Urinary bladder (tissue), 4 donors: ENCODE measurements at places on chromosomes 12 and 14.

DNA sequence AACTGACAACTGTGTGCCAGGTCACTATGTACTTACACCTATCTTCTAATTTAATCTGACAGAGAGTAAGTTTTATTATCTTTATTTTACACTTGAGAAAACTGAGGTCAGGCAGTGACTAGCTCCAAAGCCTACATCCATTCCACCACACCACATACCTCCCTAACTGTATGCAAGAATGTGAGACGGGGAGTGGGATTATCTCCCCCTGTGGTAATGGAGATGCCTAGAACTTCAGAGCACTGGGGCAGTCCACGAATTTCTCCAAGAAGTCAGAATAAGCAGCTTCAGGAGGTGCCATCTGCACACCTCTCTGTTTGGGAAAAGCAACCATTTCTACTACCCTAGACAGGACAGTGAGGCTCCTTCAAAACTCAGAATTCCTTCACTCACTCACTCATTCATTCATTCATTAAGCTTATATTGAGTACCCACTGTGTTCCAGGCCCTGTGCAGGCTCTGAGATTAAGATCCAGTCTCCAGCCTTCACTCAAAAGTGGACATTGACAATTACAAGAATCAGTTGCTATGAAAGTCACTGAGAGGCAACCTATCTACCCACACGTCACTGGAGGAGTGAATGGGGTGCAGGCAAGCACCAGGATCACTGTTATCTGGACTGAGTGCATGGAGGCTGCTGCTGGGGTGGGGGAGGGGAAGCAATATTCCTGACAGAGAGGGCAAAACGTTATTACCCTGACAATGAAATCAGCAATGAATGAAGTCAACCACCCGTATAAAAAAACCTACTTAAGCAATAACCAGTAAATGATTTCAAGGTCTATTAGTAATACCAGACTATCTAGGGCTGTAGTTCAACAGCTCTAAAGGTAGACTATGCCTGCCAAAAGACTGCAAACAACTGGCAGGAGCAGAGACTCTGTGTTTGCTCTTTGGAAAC lies 18.0 kb downstream of the SLC7A7 start:
- DNase-seq = no peak

DNA sequence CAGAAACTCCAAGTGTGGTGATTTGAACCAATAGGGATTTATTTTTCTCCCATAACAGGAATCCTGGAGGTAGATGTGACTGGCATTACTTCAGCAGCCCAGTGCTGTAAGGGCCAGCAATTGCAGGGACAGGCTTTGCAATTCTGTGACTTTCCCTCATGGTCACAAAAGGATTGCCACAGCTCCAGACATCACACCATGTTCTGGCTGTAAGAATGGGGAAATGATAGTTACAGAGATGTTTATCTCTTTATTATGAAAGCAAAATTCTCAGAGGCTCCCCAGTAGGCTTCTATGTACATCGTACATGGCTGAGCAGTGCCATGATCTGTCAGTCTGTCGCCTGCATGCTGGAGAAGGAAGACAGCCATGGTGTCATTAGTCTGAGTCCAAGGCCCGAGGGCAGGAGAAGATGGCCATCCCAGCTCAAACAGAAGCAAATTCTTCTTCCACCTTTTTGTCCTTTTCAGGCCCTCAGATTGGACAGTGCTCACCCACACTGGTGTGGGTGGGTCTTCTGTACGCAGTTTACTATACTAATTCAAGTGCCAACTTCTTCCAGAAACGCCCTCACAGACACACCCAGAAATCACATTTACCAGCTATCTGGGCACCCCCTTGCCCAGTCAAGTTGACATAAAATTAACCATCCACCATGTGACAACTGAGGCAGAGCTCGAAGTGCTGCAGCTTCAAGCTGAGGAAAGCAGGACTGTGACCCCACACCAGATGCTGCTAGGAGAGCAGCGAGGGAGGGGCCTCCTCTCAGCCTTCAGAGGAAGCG lies 17.2 kb downstream of the ZBTB42 start:
- DNase-seq = no peak

- DNase-seq = no peak
Measured at GRCh38 chr12:85835426-85836196, 598 bp downstream of the RASSF9 start.

- DNase-seq = no peak
Measured at GRCh38 chr14:32300136-32300535, 29.0 kb upstream of the AKAP6 start.

- DNase-seq = no peak
Measured at GRCh38 chr12:74415633-74416032, 122.0 kb upstream of the ATXN7L3B start.

- no peak for DNase-seq
Measured at GRCh38 chr14:96051231-96051630, 12.1 kb downstream of the C14orf132 start.

- DNase-seq = no peak
Measured at GRCh38 chr14:54420478-54421142, 20.6 kb downstream of the CNIH1 start.

GRCh38 chr12:91275321-91275720 lies 92.7 kb upstream of the DCN start:
- no peak for DNase-seq

- no peak for DNase-seq
Measured at GRCh38 chr14:66070542-66071319, 415.4 kb upstream of the CCDC196 start.
